ENCODE measurements at places on chromosomes 4 and X. TPM values are rescaled to one million over a fixed set of nuclear protein-coding genes. Genes with fewer than 3 reads are reported as not detected.

GRCh38 chrX:136065044-136065671 lies 79.9 kb downstream of the SLC9A6 start:
- no peak for DNase-seq

DNA sequence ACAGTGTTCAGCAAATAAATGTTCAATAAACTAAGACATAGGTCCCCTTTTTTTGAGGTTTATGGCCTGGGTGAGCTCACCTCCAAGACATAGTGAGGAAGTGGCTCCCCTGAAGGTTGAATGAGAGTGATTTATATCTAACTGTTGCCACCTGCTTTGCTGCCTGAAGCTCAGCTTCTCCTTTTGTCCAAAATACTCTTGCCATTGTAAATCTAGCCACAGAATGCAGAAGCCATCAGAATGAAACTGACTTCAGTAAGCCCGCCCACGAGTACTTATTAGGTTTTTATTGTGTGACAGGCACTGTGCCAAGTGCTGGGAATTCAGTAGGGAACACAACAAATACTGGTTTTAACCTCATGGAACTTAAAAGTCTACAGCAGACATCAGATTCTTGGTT lies 18.0 kb downstream of the SPINK2 start:
- no peak for DNase-seq

GRCh38 chr4:141587897-141588296 lies 48.5 kb upstream of the IL15 start:
- no peak for DNase-seq

GRCh38 chr4:1177274-1178141 lies 5.1 kb upstream of the SPON2 start:
- DNase-seq, result no peak

GRCh38 chr4:155271557-155271956 lies 63.1 kb downstream of the NPY2R start:
- no peak for DNase-seq

DNA sequence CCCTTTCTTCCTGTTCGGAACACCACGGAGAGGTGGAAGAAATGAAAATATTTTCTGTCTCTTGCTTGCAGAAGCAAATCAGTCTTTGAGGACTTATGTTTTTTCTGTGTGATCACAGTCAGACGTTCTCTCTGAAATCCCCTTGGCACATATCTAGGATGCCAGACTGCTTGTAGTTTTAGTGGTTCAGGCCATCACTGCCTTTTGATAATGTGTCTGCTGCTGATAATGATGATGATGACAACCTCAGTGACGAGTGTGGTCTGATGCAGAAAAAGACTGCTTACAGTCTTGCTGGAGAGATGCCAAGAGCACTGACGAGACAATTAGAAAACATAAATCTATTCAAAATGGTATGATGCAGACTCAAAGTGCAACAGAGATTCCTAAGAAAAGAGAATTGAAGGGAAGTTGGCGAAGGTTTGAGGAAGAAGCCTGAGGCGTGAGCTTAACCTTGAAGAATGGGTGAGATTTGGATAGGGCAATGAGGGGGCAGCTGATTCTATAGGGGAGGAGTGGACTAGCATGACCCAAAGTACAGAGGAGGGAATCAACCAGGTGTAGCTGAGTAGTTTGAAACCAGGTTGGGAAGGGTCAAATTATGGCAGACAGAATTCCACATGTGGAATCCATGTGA lies 7.9 kb downstream of the RAB33A start:
- no peak for DNase-seq

Gene RTL9
- 0.33 TPM for total RNA-seq

Gene MAGEB1
- not detected for total RNA-seq

Gene SLC6A14
- total RNA-seq, result not detected

Gene PAGE1
- total RNA-seq, result not detected
